Activated CD4-positive, alpha-beta T cell treated with anti-CD3 and anti-CD28 coated beads, Interleukin-2, amount 50 U/mL, for 24 hours (primary cell): ENCODE measurements at places on chromosomes 7 and 10.

DNA sequence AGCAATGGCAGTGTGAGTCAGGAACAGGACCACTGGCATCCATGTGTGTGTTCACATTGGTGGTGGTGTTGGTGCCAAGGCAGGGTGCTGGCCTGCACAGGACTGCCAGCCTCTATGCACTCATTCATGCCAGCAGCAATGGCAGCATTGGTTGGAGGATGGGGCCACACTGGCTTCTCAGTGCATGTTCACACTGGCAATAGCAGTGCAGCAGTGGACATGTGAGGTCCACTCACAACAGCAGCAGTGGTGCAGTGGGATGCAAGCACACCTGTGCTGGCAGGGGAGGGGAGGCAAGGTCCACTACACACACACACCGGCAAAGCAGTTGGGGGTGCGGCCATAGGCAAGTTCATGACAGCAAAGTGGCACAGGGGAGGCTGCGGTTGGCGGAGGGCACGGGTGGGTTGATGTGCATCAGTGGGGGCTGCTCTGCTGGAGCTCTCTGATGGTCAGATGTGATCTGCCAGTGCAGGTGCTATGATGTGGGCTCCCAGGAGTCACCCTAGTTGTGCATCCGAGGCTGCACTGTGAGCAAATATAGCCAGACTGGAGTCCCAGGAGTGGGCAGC is 57.8 kb upstream of the TNKS2 start:
- no peak for DNase-seq

DNA sequence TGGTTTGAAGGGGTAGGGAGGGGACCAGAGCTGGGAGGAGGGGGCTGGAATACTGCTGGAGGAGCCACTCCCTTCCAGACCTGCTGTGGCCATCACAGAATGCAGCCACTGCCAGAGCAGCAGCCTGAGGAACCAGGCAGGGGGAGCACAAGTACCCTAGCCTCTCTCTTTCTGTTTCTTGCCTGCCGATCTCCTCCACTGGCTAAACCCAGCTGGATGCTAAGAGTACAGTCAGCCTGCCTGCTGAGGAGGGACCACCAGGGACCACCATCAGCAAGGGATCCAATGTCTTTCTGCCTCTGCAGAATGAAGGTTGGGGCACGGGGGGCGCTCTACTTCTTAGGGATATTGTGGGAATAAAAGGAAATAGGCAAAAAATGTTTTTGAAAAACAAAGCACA is 4.7 kb downstream of the BLVRA start:
- DNase-seq = no peak

GRCh38 chr7:33109005-33109757 is at the start of gene RP9:
Gene RP9 (minus strand): TSS chr7:33109404. CDS start chr7:33109372, 32 bp downstream.
- peak; percentile 63 for DNase-seq

DNA sequence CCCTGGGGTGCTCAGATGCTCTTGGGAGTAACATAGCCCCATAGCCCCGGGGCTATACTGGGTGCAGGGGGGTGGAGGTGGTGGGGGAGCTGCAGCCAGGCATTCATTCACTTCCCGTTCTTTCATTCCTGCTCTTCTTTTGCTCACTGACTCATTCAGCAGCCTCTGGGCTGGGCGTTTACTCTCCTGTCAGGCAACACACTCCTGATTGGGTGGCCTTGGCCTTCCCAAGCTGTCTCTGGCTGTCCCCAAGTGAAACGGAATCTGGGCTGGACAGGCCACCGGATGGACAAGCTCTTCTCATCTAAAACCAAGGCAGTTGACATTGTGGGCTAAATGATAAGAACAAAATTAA is 34.6 kb downstream of the CHST3 start:
- no peak for DNase-seq

- DNase-seq = no peak
These were observed 46.7 kb downstream of the NOC3L start for GRCh38 chr10:94315975-94316464.

GRCh38 chr7:28630350-28630749 is 218.0 kb downstream of the CREB5 start:
- DNase-seq = no peak

- no peak for DNase-seq
These were observed 330.0 kb downstream of the GPR158 start for GRCh38 chr10:25504838-25505237.

- DNase-seq = no peak
These were observed 343.7 kb downstream of the GLRX3 start for GRCh38 chr10:130479926-130480325.

DNA sequence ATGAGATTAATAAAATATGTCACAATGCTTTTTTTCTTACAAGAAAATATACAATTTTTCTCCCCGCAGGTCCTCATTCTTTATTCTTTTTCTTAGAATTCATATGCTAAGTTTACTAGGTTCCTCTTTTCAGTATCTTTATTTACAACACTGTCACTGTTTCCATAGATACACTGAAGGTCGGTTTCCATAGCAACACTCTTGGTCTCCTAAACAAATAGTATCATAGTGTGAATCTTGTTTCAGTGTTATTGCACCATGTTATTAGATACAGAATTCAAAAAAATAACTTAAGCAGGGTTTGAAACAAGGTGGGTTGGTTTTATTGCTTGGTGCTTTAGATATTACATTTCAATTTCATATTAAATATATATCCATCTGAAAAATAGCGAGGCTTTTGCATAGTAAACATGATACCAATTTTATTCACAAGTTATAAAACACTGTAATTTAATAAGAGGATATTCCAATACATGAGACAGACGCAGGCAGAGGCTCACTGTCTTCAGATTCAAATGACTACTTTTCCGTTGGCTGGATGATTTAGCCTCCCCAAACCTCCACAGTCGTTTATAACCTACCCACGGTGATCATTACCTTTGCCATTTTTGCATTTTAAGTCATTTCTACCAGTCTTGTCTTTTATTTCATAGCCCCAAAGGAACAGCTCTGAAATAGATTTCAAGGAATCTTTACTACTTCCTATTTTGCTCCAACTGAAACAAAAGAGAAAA is 88.9 kb upstream of the KLF6 start:
- DNase-seq = peak; percentile 42

GRCh38 chr10:74337330-74338016 is 186.5 kb downstream of the ADK start:
- DNase-seq = no peak

- no peak for DNase-seq
These were observed 276.3 kb downstream of the GALNT17 start for GRCh38 chr7:71408271-71408670.

- DNase-seq = no peak
These were observed 11.3 kb downstream of the MKI67 start for GRCh38 chr10:128114901-128115300.

DNA sequence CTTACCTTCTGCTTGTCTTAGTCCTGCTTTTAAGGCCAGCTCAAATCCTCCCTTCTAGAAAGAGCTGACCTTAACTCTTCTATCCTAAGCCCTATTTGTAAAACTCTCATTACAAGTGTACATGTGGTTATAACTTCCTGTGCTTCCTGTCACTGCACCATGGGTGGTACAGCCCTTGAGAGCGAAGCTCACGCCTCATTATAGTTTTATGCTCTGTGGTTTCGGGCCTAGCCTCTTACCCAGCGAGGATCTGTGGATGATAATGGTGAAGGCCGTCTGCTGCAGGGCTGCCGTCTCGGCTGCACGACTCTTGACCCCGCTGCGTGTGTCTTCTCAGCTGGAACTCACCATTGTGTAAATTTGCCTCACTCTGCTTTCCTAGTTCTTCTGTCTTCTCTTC is 74.6 kb downstream of the CUL1 start:
- no peak for DNase-seq

- DNase-seq = no peak
These were observed 15.4 kb downstream of the TMEM273 start for GRCh38 chr10:49172777-49173132.

GRCh38 chr7:69780379-69780778 is 182.1 kb downstream of the AUTS2 start:
- DNase-seq = no peak

DNA sequence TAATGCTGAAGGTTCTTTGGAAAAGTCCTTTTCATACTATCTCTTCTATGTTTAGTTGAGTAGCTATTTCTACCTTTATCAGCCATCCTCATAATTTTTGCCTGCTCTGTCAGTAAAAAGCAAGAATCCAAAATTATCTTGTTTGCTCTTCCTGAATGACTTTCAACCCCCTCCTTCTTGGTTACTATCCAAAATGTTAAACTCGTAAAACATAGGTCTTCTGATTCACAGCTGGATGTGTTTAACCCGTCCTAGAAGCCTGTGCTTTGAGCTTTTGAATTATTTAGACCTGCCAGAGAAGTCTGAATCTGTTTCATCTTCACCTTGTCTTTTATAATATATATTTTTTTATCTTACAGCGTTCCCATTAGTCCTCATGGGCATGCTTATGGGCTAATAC is 136.4 kb upstream of the MDFIC start:
- DNase-seq = no peak

DNA sequence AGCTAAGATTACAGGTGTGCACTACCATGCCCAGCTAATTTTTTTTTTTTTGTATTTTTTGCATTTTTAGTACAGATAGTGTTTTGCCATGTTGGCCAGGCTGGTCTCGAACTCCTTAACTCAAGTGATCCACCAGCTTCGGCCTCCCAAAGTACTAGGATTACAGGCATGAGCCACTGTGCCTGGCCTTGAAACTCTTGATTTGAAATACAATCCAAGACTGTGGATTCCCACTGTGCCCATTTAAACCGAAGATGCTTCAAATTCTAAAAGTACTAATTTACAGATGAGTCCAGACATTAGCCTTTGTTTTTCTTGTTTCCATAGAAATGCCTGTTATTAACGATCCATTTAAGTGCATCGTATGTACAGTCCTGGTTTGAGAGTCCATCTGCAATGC is 130.9 kb downstream of the CACNA2D1 start:
- no peak for DNase-seq

GRCh38 chr7:127322832-127323493 is 69.5 kb downstream of the ZNF800 start:
- no peak for DNase-seq

DNA sequence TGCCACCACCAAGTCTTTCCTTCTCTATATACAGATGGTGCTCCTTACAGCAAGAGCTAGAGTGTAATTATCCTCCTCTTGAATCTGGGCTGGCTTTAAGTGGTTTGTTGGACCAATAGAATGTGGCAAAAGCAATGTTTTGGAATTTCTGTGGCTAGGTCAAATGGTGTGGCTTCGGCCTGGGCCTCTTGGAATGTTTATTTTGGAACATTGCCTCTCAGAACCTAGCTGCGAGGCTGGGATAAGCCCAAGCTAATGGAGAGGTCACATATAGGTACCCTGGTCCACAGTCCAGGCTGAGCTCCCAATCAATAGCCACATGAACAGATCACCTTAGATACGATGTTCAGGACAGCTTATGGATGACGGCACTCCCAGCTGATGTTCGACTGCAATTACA is 556.7 kb downstream of the TYW1 start:
- DNase-seq = no peak

- DNase-seq = no peak
These were observed 117.9 kb downstream of the CFTR start for GRCh38 chr7:117597755-117598154.

- no peak for DNase-seq
These were observed 101.6 kb upstream of the PPIF start for GRCh38 chr10:79245539-79246208.
